Stimulated activated CD8-positive, alpha-beta memory T cell treated with anti-CD3 and anti-CD28 coated beads, Interleukin-7, amount 100 ng/mL, for 48 hours (primary cell): ENCODE measurements at places on chromosomes 13 and 19.

GRCh38 chr19:41808663-41809566 is 12.5 kb downstream of the CEACAM3 start:
- no peak for DNase-seq

- no peak for DNase-seq
Measured at GRCh38 chr19:54253331-54254194, 3.5 kb downstream of the LILRB5 start.

- no peak for DNase-seq
Measured at GRCh38 chr19:29479941-29480340, 45.9 kb upstream of the VSTM2B start.

DNA sequence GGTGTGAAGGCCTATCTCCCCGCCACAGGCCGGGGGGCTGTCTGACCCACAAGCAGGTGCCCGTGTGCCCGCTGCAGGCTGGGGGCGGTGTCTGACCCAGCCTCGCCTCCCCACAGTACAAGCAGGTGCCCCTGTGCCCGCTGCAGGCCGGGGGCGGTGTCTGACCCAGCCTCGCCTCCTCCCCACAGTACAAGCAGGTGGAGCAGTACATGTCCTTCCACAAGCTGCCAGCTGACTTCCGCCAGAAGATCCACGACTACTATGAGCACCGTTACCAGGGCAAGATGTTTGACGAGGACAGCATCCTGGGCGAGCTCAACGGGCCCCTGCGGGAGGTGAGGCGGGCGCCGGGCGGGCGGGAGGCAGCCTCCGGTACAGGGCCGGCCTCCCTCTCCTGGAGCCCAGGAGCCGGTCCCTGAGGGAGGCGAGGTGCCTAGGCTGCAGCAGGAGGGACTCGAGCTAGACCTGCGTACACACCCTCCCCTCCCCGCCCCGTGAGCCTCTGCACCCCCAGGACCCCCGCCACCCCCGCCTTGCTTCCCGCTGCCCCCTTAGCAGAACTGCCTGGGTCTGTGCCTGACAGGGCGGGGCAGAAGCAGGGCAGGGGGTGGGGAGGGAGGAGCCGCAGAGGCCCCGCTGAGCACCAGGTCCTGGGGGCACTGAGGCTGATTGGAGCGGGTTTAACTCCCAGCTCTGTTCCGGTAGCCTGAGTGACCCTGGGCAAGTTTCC is 20.6 kb downstream of the HCN2 start:
- DNase-seq = no peak

- DNase-seq = peak; percentile 45
Measured at GRCh38 chr19:18251587-18252369, 22.5 kb downstream of the IQCN start.

DNA sequence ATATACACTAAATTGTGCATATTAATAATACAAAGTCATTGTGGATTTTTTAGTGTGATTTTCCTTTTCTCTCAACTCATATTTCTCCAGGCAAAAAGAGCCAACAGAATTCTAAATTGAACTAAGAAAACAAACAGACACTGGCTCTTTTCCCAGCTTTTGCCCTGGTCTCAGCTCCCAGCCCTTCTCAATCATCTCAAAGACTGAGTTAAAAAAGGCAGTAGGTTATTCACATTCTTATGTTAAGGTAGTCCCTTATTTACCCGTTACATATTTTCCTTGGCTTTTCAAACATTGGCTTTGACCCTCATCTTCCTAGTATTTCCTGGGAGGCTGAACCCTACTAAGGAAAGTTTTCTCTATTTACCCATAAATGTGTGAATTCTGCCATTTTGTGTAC is 753.6 kb downstream of the LIG4 start:
- DNase-seq = no peak

DNA sequence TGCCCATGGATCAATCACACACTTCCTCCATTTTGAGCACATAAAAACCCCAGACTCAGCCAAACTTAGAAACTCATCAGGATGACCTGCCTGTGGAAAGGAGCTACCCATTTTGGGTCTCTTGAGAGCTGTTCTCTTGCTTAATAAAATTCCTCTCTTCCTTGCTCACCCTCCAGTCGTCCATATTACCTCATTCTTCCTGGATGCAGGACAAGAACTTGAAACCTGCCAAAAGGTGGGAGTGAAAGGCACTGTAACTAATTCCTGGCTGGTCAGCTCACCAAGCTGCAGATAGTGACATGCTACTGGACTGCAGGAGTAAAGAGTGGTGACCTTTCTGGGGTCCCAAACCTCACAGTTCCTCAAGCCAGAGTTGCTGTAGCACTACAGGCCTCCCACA is 20.2 kb downstream of the LIG4 start:
- DNase-seq = no peak

GRCh38 chr19:39170386-39171231 is 26.2 kb upstream of the NCCRP1 start:
- no peak for DNase-seq

- DNase-seq = no peak
Measured at GRCh38 chr13:86960876-86961275, 710.3 kb upstream of the SLITRK5 start.

- DNase-seq = no peak
Measured at GRCh38 chr19:33227242-33227650, 1.6 kb upstream of the SLC7A10 start.

GRCh38 chr13:114035583-114036531 is 62.0 kb upstream of the C13orf46 start:
- no peak for DNase-seq

GRCh38 chr19:8151767-8152035 is 2.3 kb upstream of the FBN3 start:
- no peak for DNase-seq

DNA sequence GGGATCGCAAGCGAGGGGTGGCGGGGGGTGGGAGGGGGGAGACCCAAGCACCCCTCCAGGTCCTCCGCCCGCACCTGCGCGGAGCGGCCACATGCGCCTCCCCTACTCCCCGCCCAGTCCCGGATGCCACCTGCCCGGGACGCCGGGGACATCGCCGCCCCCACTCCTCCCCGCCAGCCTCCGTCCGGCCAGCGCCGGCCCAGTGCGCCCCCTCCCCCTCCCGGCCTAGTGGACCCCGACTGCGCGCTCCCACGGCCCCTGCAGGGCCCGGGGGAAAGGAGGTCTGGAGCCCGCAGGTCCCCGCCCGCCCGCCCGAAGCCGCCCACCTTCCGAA is 263 bp downstream of the RHPN2 start:
- DNase-seq = no peak

DNA sequence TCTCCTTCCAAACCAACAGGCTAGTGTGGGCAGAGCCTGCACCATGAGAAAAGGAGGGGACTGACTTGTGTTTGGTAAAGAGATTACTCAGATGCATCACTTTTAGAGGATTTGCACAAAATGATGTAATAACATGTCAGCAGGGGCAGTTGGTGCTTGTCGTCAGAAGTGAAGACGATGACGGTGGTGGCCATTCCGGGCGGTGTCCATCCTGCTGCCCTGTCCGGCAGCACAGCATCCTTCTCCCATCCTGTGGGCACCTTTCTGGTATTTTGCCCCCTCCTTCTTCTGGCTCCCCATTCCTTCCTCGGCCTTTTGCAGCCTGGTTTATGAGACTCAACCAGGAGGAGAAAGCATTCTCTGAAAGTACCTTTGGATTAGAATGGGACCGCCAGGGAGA is 160.1 kb downstream of the TEX29 start:
- no peak for DNase-seq

DNA sequence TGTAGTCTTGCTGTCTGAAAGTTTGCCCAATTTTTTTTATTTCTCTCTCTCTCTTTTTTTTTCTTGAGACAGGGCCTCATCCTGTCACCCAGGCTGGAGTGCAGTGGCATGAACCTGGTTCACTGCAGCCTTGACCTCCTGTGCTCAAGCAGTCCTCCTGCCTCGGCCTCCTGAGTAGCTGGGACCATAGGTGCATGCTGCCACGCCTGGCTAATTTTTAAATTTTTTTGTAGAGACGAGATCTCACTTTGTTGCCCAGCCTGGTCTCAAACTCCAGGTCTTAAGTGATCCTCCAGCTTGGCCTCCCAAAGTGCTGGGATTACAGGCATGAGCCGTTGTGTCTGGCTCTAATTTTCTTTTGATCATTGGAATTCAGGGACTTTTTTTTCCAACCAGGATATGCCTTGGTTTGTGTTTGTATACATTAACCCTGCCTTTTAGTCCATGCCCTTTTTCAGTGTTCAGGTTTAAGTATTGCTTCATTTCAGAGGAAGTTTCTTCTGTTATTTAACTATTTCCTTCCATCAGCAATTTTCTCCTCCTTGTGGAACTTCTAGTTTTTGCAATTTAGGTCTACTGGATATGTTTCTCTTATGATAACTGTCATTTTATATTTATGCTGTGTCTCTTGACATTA is 201.4 kb downstream of the PCCA start:
- DNase-seq = no peak

GRCh38 chr13:46698910-46699460 is 98.0 kb downstream of the ESD start:
- no peak for DNase-seq

- DNase-seq = no peak
Measured at GRCh38 chr13:65724226-65724625, 1505.9 kb downstream of the PCDH9 start.

DNA sequence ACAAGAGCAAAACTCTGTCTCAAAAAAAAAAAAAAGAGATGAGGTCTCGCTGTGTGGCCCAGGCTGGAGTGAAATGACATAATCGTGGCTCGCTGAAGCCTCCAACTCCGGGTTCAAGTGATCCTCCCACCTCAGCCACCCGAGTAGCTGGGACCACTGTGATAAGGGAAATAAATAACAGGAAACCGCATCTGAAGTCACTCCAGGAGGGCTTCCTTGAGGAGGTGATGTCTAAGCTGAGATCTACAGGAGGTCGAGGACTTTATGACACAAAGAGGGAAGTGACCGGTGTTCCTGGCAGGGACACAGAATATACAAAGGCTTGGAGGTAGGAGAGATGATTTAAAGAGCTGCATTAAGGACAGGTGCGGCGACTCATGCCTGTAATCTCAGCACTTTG is 8.9 kb upstream of the NR2F6 start:
- DNase-seq = no peak

DNA sequence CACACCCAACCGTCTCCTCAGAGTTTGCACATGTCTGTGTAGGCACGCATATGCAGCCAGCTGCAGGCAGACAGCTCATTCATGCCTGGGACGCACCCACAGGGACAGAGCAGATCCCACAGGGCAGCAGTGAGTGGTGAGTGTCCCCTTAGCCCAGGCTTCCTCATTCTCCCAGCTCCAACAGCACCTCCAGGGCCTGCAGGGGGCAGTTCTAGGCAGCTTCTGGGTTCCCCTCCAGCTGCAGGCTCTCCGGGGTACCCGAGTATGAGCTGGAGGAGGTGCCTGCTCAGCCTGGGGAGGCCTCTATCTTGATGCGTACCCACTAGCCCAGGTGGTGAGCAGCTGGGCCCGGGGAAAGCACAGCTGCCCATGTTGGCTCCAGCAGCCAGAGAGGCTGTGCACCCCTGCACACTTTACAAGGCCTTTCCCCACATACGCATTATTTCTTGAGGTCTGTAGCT is 1.3 kb upstream of the SHANK1 start:
- no peak for DNase-seq

DNA sequence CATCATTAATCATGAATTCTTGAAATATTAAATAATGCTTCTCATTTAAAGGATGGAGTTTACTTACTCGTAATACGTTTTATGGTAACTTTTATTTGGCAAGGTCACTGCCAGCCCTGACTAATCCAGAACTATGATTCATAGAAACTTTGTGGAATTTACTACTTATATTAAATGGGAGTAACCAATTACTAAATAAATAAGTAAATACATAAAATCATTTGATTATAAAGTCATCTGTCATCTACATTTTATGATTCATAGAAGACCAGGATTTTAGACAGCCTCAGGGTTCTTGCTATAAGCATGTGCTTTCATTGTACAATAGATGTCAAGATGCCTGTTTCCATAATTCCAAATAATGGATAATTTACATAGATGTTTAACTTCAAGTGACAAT is 611.1 kb downstream of the TBC1D4 start:
- no peak for DNase-seq

DNA sequence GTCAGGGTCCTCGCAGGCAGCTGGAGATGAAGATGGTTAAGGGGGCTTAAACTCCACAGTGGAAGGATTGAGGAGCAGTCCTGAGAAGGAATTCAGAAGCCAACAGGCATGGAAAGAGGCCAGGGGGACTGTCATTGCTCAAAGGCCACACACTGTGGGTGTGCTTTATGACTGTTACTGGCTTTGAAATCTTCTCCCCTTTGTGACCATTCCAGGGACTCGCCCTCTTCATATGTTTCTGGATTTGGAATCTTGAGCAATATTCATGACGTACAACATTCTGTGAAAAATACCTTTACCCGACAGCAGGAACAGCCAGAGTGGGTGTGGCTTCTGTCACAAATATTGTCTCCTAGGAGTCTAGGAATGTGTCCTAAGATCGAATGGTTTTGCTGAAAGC is 16.6 kb downstream of the CEACAM7 start:
- DNase-seq = no peak

DNA sequence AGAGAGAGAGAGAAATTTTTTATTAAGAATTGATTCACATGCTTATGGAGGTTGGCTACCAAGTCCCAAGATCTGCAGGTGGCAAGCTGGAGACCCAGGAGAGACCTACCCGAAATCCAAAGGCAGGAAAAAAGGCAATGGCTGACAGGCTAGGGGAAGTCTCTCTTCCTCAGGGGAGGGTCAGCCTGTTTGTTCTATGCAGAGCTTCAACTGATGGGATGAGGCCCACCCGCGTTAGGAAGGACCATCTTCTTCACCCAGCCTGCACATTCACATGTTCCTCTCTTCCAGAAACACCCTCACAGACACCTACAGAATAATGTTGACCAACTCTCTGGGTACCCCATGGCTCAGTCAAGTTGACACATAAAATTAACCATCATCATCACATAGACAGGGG is 65.3 kb upstream of the SERP2 start:
- DNase-seq = no peak

GRCh38 chr19:48933382-48933932 is at the start of gene DHDH:
TSS of gene DHDH (plus strand) at chr19:48933699. CDS start at chr19:48933722, 23 bp downstream.
- DNase-seq = peak; percentile 57

DNA sequence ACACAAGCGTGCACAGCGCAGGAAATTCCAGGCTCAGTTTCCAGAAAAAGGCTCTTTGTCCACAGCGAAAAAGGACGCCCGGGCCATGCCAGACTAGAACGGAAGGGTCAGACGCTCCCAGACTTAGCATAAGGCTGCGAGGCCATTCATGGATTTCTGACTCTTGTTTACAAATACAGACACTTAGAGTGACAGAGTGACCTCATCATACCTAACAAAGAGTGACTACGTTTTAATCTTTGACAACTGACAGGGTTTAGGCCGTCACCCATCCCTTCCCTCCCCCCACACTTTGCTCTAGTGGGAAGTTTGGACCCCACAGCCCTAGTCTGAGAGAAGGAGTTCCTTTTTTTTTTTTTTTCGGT is 418 bp upstream of the ZNF709 start:
- DNase-seq = no peak

GRCh38 chr19:4976401-4977298 is 7.7 kb downstream of the KDM4B start:
- no peak for DNase-seq
